Stimulated activated CD4-positive, alpha-beta T cell treated with anti-CD3 and anti-CD28 coated beads, TNF-alpha, amount 100 ng/mL, for 48 hours (primary cell): ENCODE measurements at places on chromosomes 12 and 14.

GRCh38 chr12:13962699-13963098 lies 18.7 kb downstream of the GRIN2B start:
- no peak for DNase-seq

DNA sequence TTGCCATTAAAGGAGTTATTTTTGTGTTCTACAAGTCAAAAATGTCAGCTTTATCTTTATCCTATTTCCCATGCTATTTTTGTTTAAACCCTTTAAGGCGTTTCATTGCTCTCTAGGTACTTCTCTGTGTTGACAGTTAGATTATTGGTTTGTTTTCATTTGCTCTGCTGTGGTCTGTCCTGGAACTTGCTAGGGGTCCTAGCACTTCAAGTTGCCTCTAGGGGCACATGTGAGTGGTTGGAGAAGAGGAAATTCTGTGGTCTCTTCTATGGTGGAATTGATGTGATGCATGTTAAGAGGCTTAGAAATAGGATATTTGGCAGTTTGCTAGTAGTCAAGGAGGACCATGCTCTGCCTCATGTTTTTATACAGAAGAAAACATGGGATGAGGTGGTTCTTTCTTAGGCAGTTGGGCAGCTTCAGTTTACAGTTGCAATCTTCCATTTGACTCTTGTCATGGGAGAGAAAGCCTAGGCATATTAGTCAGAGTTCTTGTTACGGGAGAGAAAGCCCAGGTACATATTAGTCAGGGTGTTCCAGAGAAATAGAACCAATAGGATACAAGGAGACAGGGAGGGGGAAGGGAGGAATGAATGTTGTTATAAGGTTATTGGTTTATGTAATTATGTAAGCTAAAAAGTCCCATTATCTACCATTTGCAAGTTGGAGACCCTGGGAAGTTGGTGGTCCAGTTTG lies 14.4 kb downstream of the TTLL5 start:
- DNase-seq: no peak

DNA sequence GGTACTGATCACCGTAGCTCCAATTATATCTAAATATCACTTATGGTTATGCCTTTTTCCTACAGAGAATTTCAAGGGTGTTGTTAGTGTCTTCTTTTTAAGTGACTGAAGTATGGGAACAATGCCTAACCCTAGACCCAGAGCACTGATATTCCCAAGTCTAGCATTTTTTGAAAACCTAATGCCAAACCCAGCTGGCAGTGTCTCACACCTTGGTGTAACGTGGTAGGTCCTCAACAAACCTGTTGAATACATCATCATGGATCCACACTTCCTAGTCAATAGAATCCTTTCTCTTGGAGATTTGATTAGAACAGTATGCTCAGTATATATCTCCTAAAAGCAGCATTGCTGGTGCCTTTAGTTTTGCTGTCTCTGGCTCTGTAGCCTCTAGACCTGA lies 37.7 kb upstream of the RMST start:
- no peak for DNase-seq

DNA sequence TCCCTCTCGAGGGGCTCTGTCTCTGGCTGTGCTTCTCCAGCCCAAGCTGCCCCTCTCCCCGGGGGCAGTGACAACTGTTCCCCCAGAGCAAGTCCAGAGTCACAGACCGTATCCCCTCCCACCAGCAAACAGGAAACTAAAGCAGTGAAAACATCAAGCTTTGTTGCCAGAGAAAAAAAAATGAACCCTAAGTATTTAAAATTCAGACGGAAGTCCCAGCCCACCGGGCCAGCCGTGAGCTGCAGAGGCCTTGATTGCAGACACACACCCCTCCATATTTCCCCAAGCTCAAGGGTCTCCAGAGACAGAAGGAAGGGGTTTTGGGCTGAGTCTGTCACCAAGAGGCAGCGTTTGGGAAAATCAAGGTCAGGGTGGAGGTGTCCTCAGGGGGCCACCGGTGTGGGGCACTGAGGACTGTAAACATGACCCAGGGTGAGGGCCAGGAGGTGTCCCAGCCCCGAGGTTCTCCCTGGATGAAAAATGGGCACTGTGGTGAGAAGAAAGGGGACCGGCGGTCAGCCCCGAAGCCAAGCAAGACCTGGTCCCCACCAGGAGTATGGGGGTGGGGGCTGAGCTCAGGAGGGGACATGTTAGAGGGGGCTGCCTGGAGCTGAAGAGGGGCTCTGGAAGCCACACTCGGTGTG lies 7.7 kb downstream of the PHETA1 start:
- no peak for DNase-seq

- DNase-seq: no peak
These were observed 7.9 kb upstream of the PUS1 start for GRCh38 chr12:131920902-131921840.

- no peak for DNase-seq
These were observed 485 bp downstream of the PELI2 start for GRCh38 chr14:56118611-56119181.

- DNase-seq: no peak
These were observed 59.8 kb upstream of the CISTR start for GRCh38 chr12:53811606-53812005.

- DNase-seq: no peak
These were observed 84.1 kb downstream of the TTC7B start for GRCh38 chr14:90732139-90732538.
